ENCODE measurements at places on chromosomes 16 and 17.
A peak's percentile ranks its signal among the peaks of the same experiment; 100 is the strongest.

DNA sequence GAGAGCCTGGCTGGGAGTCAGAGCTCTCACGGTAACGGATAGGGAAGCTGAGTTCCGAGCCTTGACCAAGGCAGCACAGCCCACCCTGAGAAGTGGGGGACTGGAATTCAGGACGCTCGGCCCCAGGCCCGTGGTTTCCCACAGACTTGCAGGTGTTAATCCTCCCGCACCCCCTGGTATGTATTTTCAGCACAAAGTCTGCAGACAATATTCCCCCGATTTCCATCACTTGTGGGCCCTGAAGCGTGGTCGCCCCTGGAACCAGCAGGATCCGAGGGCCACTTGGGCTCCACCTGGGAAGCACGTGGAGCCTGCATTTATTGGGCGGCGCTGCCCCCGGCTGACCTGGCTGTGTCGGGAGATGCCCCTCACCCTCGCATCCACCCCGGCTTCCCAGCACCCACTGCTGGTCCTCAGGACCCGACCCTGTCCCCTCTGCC is 60.2 kb downstream of the WSB1 start:
- no peak for DNase-seq

DNA sequence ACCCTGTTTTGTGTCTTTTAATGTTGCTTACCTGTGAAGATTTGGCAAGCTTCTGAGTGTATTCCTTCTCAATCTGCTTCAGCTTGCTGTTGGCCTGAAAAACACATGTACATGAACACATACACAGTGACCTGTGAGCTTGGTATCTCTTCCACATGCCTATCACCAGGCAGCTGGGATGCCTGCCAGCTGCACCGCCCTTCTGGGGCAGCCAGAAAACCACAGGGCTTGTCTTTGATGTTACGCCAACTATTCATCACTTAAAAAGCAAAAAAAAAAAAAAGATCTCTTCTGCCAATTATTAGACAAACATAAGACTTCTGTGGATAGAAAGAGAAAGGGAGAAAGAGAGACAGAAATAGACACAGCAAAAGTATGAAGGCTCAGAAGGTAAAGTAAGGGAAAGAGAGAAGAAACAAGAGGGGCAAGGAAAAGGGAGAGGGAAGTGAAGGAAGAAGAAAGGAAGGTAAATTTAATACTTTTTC is 189.2 kb upstream of the AXIN2 start:
- DNase-seq: peak; percentile 73

DNA sequence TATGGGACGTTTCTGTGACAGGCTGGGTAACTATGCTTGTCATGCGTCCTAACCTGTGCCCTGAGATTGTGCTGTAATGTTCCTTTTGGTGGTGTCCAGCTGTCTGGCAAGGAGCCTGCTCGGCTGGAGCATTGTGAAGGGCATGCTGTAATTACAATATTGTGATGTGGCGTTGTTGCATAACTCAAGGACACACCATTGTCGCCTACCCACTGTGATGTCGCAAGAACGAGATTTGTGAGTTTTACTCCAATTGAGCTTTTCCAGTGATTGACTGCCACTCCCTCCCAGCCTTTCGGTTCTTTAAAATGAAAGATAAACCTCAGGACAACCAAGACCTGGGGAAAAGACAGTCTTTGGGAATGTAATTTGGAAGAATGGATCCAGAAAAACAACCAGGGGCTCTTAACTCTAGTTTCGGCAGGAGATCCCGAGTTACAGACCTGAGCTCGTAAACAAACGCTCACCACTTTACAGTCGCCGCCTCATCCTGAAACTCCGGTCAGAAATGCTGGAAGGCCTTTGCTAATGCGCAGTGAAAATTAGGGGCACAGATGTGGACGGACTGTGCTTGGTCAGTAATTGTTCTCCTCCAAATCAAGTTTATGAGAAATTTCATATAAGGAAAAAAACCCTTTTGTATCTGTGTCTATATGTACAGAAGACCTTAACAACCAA is 1.3 kb downstream of the ZNF750 start:
- DNase-seq: no peak

DNA sequence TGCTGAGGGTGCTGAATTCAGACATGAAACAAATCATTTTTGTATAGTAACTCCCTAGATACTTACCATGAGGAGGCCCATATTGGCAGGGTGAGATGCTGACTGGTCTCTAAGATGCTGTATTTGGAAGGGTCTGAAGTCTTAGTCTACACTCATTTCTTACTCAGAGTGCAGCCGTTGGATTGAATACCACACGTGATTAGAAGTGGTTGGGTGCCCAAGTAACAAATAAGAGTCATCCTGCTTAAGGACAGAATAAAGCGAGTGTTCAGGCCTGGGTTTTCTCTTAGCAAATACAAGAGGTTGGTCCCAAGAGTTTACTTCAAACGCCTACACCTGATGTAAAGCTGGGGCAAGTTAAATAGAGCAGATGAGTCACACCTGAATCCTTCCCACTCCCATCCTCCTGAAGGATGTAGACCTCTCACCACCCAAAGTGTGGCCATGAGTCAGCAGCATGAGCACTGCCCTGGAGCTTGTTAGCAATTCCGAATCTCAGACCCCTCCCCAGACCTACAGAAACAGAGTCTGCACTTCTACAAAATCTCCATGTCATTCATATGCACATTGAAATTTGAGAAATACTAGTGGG is 284.6 kb upstream of the CDH5 start:
- DNase-seq: no peak

GRCh38 chr16:16041196-16041892 is 91.9 kb downstream of the ABCC1 start:
- no peak for DNase-seq

GRCh38 chr17:67431249-67432015 is 54.4 kb downstream of the PITPNC1 start:
- no peak for DNase-seq

DNA sequence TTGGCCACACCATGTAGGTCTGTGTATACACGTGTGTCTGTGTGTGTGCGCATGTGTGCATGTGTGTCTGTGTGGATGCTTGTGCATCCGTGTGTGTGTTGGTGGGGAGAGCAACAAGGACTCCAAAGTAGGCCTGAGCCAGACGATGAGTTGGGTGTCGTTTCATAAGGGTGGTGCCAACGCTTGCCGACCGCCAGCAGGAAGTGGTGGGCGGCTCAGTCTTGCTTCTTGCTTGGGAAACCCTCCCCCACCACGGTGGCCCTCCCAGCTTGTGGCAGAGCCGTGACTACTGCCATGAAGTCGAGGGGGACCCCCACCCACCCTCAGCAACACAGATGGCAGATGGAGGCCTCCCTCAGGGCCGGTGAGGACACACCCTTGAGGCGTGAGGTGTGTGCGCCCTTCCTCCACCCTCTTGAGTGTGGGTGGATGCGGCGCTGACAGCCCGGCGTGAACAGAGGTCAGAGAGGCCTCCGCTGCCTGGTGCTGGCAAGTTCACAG is 17.5 kb downstream of the SBK1 start:
- DNase-seq: peak; percentile 35

GRCh38 chr17:31536451-31536850 is 145.0 kb downstream of the RAB11FIP4 start:
- DNase-seq: no peak

DNA sequence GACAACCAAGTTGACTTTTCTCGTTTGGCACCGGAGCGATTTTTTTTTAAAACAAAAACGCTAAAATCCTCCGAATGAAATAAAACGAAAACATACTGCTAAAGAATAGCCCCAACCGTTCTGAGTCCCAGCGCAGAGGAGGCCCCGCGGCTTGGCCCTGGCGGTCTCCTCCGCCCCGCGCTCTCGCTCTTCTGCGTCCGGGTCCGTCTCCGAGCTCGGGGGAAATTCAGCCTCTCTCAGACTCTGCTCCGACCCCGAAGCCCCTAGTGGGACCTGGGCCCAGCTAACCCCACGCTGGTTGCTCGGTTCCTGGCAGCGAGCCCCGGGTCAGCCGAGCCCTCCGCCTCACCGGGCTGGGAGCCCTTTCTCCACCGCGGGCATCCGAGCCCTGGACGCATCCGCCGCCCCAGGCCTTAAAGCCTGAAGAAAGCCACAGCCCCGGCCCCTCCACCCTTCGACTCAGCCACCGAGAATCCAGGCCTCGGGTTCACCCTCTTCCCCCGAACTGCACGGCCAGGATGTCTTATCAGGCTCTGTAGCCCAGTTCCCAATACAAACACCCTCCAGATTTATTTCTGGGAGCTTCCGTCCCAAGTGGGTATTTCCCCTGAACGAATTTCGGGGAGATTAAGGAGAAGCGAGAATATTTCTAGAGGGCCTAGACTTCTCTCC is 1.2 kb downstream of the TBX2 start:
- no peak for DNase-seq

DNA sequence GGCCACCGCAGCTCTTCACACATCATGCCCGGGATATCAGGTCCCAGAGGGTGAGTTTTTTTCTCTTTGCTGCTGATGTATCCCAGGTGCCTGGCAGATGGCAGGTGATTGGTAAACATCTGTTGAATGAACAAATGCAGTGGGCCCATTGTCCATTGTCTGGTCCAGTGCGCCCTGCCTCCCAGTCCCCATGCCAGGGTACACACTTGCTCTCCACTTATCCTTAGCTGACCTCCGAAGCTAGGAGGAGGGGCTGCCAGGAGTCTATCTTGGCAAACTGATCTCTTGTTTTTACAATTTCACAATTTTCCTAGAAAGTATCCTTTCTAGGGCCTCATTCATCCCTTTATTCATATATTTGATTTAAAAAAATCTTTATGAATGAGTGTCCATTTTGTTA is 196.0 kb downstream of the RAB11FIP4 start:
- no peak for DNase-seq

DNA sequence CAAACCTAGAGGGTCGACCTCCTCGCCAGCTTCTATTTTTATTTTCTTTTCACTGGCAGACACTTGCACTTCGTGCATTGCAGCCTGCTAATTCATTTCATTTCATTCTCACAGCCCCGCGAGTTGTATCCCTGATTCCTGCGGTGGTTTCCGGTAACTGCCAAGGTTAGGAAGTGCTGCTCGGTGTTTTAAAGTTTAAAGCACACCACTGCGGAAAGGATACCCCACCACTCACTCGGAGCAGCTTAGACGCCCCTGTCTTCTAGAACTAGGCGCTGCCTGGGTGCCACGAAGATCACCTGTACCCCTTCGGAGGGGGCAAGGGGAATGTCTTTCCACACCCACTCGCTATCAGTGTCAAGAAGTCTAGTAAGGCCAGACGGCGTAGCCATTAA is 509 bp downstream of the CNEP1R1 start:
- no peak for DNase-seq

GRCh38 chr16:80210787-80211186 is 330.0 kb upstream of the DYNLRB2 start:
- peak; percentile 50 for DNase-seq

- DNase-seq: no peak
Observed at GRCh38 chr17:57589151-57590034, 155.7 kb downstream of the CCDC182 start.

GRCh38 chr17:62085511-62086408 is 20.7 kb upstream of the MED13 start:
- DNase-seq: no peak

GRCh38 chr17:20103454-20104446 is 94.6 kb downstream of the SPECC1 start:
- DNase-seq: peak; percentile 36

DNA sequence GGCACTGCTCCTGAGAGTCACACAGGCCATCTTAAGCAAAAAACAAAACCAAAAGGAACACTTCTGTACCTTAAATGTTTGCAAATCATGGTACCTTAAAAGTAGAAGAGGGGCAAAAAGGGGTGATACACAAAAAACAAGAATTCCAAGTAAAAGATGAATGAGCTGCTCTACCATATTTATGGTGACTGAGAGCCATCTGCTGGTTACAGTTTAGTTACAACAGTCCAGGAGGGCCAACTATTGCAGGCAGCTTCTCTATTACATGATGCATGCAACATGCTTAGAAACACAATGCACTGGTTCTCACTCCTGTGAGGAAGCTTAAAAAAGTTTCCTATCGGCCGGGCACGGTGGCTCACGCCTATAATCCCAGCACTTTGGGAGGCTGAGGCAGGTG is 53.5 kb downstream of the STX8 start:
- DNase-seq: no peak

DNA sequence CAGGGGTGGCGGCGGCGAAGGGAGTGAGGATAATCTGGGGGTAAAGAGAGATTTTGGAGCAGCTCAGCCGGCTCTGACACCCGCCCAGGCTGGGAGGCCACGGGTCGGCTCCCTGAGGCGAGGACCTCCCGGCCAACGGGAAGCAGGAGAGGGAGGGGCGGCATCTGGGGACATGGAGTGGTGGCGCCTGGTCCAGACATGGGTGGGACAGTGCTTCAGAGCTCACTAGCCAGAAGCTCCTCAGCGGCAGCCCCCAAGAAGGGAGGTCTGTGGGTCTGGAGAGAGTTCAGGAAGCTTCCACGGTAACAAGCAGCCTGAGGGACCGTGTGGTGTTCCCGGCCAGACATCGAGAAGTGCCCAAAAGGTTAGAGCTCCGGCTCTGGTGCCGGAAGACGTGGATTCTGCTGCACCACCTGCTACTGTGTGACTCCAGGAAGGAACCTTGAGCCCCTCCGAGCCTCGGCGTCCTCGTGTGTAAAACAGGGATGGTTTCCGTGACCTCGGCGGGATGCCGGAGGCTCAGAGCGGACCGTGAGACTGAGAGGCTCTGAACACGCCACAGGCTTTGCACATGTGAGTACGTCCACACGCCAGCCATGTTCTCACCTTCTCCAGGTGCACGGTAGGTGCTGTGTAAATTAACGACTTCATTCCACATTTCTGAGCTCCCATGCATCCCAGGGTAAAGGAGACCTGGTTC is 56.9 kb downstream of the TIMM22 start:
- DNase-seq: no peak

GRCh38 chr16:28933171-28933570 is 1.4 kb downstream of the CD19 start:
- DNase-seq: no peak

GRCh38 chr16:54447576-54448440 is 161.2 kb upstream of the IRX3 start:
- DNase-seq: no peak

GRCh38 chr16:55539049-55539448 is 27.4 kb upstream of the CAPNS2 start:
- no peak for DNase-seq

GRCh38 chr17:30379903-30380381 is 1.2 kb downstream of the CPD start:
- DNase-seq: no peak

DNA sequence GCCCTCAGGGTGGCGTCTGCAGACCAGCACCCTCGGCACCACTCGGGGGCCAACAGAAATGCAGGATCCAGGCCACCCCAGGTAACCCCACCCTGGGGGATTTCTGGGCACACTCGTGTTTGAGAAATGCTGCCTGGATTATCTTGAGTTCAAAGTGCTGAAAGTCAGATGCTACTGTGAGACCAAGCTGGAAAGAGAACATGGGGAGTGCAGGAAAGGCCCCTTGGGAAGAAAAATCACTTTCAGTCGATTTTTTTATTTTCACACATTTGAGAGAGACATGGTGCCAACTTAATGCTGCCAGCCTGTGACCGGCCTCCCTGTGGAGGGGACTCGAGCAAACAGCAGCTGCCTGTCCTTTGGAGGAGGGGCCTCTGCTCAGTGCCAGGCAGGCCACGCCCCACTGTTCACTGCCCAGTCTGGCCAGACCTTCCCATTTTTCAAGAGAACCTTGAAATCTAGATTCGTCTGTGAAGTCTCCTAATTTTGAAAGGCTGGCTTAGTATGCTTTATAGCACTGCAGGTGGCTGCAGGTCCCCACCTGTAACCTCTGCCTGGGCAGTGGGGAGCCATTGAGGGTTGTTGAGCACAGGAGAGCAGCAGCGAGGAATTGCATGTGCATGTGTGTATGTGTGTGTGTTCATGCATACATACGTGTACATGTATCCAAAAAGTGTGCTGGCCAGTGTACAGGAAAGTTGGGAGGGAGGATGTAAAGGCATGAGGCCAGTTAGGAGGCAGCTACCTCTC is 70.7 kb upstream of the PLCG2 start:
- peak; percentile 13 for DNase-seq

- DNase-seq: no peak
Observed at GRCh38 chr16:85894266-85894665, 4.7 kb upstream of the IRF8 start.
